ENCODE measurements at places on chromosomes 13 and 19.

- DNase-seq, result no peak
Observed at GRCh38 chr13:23629566-23630272, 59.5 kb downstream of the TNFRSF19 start.

GRCh38 chr19:19171821-19172532 lies 1.9 kb upstream of the MEF2B start:
- DNase-seq, result peak; percentile 52

DNA sequence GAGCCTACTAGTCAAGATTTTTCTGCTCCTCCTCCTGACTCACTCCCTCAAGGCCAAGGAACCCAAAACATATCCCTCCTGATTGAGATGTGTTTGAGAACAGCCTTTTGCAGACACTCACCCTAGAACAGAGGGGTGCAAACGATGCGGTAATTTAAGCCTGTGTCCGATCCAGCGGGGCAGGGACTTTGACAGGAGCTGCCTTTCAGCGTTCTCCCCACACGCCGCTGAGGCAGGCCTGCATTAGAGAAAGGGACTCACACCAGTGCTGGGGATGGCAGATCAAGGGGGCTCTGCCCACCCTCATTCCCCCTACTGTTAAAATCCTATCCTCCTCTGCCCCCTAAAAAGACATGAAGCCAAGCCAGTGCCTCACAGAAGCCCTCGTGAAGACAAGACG lies 70.5 kb downstream of the CCDC70 start:
- DNase-seq, result no peak

DNA sequence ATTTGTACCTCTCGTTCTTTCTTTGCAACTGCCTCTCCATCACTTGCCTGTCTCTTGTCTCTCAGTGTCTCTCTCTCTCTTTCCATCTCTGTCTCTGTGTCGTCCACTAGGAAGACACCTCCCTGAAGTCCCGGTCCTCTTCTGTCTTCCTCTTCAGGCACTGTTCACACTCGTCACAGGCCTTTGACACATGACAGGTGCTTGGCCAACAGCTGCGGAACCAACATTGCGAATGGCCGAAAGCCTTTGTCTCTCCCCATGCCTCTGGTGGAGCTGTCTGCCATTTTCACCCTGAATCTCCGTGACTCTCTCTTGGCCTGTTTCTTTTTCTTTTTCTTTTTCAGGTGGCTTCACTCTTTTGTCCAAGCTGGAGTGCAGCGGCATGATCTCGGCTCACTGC lies 2.8 kb downstream of the HIPK4 start:
- no peak for DNase-seq

- peak; percentile 63 for DNase-seq
Observed at GRCh38 chr19:43784981-43785808, 4.4 kb upstream of the KCNN4 start.

DNA sequence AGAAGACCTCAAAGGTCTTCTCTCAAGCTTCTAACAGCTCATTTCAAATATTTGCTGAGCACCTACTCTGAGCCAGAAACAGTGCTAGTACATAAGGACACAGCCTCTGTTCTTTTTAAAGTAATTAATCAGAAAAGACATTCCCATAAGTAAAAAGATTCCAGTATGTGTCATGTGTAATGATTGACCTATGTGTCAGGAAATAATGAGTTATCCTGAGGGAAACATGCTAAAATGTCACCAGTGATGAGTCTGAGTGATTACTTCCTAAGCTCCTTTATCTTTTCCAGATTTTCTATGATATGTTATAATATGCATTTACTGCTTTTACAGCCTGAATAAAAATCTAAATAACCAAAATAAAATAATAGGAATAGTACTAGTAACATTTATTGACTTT lies 107.6 kb downstream of the SLC25A15 start:
- no peak for DNase-seq

Data from WTC11 (cell line).